ENCODE measurements at places on chromosomes 7 and 10.

GRCh38 chr7:17486835-17487234 is 188.4 kb downstream of the AHR start:
- DNase-seq = no peak

- DNase-seq = no peak
Measured at GRCh38 chr7:140982508-140982907, 32.2 kb downstream of the MRPS33 start.

GRCh38 chr10:7102084-7102483 is 308.8 kb downstream of the SFMBT2 start:
- DNase-seq = no peak

DNA sequence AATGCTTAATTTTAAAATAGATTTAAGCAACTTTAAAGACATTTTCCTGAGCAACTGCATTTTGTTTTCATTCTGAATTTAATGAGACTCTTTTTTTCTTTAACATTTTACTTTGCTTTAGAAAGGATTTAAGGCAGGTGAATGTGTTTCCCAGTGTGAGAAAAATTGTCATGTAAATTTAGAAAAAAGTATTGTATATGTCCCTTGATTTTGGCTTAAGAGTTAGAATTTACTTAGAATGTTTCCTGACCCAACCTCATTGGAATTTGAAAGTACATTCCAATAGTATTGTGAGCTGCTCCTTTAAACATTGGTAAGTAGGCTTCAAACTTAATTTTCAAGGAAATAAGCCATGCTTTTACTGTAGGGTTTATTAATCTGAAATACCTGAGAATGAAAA is 110.2 kb downstream of the PTEN start:
- peak; percentile 20 for DNase-seq

DNA sequence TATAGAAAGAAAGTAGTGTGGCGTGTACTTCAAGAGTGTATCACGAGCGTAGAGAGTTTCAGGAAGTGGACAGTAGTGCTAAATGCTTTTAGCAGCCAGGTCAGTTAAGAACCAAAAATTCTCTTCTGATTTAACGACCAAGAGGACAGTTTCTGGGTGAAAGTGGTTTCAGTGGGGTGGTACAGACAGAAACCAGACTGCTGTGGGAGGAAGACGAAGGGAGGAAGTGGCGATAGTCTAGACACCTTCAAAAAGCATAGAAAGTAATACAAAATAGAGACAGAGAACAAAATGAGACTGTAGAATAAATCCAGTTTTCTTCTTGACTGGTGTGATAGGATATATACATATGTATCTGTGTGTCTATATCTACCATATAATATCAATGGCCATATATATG is 93.5 kb downstream of the MBL2 start:
- no peak for DNase-seq

- no peak for DNase-seq
Measured at GRCh38 chr7:158450476-158451124, 137.0 kb downstream of the PTPRN2 start.
